ENCODE measurements at places on chromosomes 13 and 19. TPM values are rescaled to one million over a fixed set of nuclear protein-coding genes. Genes with fewer than 3 reads are reported as not detected.

DNA sequence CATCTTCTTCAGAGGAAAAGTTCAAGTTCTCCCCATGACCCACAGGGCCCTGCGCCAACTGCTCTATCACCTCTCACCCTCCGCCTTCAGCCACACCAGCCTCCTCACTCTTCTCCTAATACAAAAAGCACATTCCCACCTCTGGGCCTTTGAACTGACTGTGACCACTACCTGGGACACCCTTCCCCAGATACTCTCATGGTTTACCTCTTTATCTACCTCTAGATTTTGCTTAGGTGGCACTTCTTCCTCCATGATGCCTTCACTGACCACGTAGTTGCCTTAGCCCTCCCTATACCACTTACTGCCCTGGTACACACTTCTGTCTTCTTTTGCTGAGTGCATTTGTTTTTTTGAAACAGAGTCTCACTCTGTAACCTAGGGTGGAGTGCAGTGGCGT is 3.9 kb upstream of the SYCE2 start:
- H3K27me3 ChIP-seq, result no peaks in the 10 kb centered on the region
- H3K27ac ChIP-seq, result no peak overlapping the region
- H3K4me1 ChIP-seq, result no peaks in the 10 kb centered on the region
- DNase-seq, result no peak

DNA sequence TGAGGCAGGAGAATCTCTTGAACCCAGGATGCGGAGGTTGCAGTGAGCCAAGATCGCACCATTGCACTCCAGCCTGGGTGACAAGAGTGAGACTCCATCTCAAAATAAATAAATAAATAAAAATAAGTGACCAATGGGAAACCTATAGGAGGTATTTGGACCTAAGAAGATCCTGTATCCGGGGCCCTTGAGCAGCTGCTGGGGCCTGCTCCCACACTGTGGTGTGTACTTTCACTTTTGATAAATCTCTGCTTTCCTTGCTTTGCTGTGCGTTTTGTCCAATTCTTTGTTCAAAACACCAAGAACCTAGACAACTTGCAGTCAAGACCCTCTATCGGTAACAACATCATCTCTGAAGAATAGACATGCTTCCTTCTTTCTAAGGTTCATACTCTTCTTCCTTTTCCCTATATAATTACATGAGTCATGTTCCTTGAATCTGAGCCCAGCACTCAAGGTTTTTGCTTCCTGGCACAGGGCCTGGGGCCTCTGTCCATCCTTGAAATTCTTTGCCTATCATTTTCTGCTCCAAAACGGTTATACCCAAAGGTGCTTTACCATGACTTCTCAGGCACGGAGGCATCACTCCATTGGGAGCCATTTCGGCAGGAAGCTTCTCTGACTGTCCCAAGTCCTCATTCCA is 14.2 kb upstream of the PNMA8C start:
- no peaks in the 10 kb centered on the region for H3K27me3 ChIP-seq
- DNase-seq, result peak; percentile 62
- no peak overlapping the region for H3K4me3 ChIP-seq

DNA sequence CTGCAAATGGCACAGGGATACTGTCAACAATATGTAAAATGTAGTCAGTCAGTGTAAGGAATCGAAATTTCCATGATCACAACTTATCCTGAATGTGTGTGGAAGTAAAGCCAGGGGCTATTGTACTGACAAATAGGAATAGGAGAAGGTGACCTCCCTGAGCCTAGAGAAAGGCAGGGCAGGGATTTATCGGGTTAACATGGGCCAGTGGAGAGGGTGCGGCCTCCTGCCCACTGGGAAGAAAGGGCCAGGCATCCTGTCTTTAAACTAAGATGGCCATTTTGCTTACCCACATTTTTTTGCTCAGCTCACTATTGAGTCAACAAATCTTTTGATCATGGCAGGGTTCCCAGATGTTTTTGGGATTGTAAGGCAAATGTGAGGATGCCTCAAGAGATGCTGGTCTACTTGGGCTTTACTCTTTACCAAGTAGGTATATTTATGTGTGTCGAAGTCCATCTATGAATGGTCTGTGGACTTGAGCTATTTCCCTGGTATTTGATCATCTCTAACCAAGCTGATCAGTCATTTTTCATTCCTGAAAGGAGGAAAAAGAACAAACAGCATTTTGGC is 116.6 kb upstream of the RNF113B start:
- no peak overlapping the region for H3K4me3 ChIP-seq
- H3K27me3 ChIP-seq, result no peaks in the 10 kb centered on the region
- no peaks in the 10 kb centered on the region for H3K36me3 ChIP-seq

DNA sequence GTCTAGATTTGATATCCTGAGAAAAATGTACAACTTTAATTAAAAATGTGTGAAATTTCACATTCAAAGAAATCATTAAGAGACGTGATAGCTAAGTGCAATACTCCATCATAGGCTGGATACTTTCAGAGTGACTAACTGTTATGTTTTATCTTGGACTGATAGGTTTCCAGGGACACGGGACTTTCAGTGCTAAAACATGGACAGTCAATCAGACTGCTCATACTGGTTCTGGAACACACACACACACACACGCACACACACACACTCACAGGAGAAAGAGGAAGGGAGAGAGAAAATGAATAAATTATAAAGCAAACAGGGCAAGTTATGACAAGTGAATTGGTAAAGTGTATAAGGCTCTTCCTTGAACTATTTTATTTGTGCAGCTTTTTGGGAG is 955.9 kb downstream of the SLITRK5 start:
- H3K27ac ChIP-seq, result no peak overlapping the region
- no peak overlapping the region for H3K4me3 ChIP-seq
- no peaks in the 10 kb centered on the region for H3K36me3 ChIP-seq
- no peaks in the 10 kb centered on the region for H3K4me1 ChIP-seq
- DNase-seq, result no peak

GRCh38 chr19:46413262-46414031 is at the start of gene CCDC8:
CCDC8 (minus strand) TSS chr19:46413564; CDS start chr19:46412810, 754 bp downstream.
- H3K27ac ChIP-seq, result peak within 1 kb of the TSS; percentile 88
- H3K27me3 ChIP-seq, result no peaks in the 10 kb centered on the region
- H3K4me3 ChIP-seq, result peak within 1 kb of the TSS; percentile 80
- peak; percentile 98 for DNase-seq
- peaks cover 49% of the 10 kb centered on the region for H3K4me1 ChIP-seq
- peaks cover 5% of the 10 kb centered on the region for H3K36me3 ChIP-seq

DNA sequence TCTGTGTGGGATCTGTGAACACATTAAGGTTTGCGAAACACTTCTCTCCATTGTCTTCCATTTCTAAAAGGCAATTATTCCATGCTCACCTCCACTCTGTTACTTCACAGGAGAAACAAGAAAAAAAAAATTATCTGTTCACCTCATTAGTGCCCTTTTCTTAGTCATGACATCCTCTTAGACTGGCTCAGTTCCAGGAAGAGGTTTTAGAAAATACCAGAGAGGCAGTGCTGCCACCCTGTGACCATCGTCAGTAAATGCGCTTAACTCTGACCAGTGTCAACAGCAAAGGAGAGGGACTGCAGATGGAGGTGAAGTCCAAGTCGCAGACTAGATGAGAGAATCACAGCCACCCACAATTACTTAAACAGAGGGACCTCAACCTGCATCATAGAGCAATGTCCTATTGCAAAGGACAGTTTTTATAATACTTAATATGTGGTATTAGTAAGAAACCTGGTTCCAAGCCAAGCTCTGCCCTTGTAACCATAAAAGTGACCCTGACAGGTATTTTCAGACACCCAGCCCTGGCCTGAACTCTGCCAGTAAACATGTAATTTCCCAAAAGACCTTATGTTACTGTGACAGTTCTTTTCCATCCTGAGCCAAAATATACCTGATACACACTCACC is 19.4 kb downstream of the CEACAM21 start:
- H3K36me3 ChIP-seq, result no peaks in the 10 kb centered on the region
- H3K27me3 ChIP-seq, result no peaks in the 10 kb centered on the region
- H3K4me1 ChIP-seq, result no peaks in the 10 kb centered on the region

- H3K36me3 ChIP-seq, result no peaks in the 10 kb centered on the region
- no peak overlapping the region for H3K4me3 ChIP-seq
- H3K4me1 ChIP-seq, result no peaks in the 10 kb centered on the region
- DNase-seq, result no peak
- H3K27ac ChIP-seq, result no peak overlapping the region
- peaks cover 69% of the 10 kb centered on the region for H3K27me3 ChIP-seq
These were observed 54.7 kb upstream of the F7 start for GRCh38 chr13:113050734-113051431.

- peak overlapping the region; percentile 98 for H3K27ac ChIP-seq
- no peaks in the 10 kb centered on the region for H3K36me3 ChIP-seq
- H3K4me1 ChIP-seq, result peaks cover 40% of the 10 kb centered on the region
- peak; percentile 88 for DNase-seq
These were observed 10.4 kb upstream of the JUND start for GRCh38 chr19:18291590-18292461.

- H3K36me3 ChIP-seq, result no peaks in the 10 kb centered on the region
- H3K4me1 ChIP-seq, result no peaks in the 10 kb centered on the region
- H3K4me3 ChIP-seq, result no peak overlapping the region
- no peak overlapping the region for H3K27ac ChIP-seq
These were observed 1.3 kb upstream of the CEACAM20 start for GRCh38 chr19:44530777-44531176.

GRCh38 chr19:7561325-7561724 is 25.8 kb downstream of the PNPLA6 start:
- H3K27me3 ChIP-seq, result no peaks in the 10 kb centered on the region
- H3K4me3 ChIP-seq, result no peak overlapping the region
- no peak for DNase-seq

DNA sequence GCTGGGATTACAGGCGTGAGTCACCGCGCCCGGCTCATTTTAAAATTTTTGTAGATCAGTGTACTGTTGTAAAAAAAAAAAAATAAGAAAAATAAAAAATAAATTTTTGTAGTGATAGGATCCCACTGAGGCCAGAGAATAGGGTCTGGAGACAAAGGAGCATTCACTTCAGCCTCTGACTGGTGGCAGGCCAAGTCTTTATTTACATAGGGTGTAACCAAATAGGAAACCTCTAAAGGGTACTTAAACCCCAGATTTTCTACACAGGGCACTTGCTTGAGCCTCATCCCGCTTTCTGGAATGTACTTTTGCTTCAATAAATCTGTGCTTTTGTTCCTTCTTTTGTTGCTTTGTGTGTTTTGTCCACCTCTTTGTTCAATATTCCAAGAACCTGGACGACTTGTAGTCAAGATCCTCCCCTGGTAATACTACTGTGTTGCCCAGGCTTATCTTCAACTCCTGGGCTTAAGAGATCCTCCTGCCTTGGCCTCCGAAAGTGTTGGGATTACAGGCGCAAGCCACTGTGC is 2.1 kb upstream of the PDCD2L start:
- H3K36me3 ChIP-seq, result peaks cover 31% of the 10 kb centered on the region
- no peaks in the 10 kb centered on the region for H3K27me3 ChIP-seq
- no peak overlapping the region for H3K27ac ChIP-seq
- H3K4me1 ChIP-seq, result peaks cover 6% of the 10 kb centered on the region
- DNase-seq, result no peak

DNA sequence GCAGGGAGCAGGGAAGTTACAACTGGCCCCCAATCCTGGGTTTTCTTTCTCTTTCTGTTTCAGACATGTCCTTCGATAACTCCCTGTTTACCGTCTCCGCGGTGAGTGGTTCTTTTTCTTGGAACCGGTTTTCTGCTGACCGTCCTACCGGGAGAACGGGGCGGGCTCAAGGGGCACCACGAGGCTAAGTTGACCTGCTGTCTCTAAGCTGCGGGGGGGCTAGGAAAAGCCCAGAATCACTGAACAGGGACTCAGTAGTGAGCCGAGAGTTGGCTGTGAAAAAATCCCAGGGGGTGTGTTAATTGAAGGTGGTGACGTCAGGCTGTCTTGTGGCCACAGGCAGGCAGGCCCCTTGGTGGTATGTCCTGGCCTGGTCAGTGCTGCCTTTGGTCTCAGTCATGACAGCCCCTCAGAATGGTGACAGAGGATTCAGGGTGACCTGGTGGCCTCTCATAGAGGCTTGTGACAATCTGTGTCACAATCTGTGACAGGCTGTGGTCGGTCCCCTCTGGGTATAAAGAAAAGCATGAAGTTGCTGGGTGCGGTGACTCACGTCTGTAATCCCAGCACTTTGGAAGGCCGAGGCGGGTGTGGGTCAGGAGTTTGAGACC is 8.1 kb upstream of the CARM1 start:
- no peak overlapping the region for H3K4me3 ChIP-seq
- H3K27me3 ChIP-seq, result no peaks in the 10 kb centered on the region
- DNase-seq, result no peak
- no peak overlapping the region for H3K27ac ChIP-seq

DNA sequence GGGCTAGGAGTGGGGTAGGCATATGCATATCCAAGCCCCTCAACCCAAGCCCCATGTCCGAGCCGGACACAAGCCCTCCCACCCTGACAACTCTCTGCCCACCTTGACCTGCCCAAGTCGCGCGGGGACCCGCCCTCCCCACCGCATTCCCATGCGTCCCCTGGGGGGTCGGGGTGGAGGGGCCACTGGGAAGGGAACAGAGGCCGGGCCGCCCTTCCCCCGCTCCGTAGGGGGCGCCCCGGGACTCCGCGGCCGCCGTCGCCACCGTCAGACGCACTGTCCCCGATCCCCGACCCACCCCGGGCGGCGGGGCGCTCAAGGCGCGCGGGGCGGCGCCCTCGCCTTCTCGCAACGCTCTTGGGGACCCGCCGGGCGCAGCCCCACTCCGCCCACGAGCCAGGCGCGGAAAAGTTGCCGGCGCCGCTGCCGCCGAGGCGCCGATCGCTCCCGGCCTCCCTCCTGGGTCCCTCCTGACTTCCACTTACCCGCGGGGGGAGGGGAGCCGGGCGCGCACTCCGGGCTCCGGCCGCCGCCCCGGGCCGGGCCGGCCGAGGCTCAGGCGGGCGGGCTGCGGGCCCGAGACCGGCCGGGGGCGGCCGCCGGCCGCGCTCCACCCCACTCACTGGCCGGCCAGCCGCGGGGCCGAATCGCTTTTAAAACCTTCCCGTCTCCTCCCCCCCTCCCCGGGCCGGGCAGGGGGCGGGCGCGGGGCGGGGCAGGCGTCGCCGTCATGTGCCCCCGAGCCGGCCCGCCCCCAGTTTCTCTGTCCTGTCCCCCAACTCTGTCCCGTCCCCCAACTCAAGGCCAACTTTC is 34.4 kb upstream of the NANOS3 start:
- no peaks in the 10 kb centered on the region for H3K36me3 ChIP-seq
- no peaks in the 10 kb centered on the region for H3K27me3 ChIP-seq
- DNase-seq, result peak; percentile 76
- peak overlapping the region; percentile 81 for H3K4me3 ChIP-seq

DNA sequence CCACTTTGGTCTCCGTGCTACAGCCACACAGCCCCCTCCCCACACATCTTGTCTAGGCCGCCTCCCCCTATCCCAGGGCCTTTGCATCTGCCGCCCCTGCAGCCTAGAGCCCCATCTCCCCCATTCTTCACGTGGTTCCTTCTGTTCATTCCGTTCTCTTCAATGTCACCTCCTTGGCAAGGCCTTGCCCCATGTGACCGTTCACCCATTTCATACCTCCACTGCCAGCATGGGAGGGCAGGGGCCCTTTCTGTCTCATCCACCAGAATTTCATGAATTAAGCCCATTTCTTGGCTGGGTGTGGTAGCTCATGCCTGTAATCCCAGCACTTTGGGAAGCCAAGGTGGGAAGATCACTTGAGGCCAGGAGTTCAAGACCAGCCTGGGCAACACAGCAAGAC is 15.7 kb upstream of the HNRNPM start:
- no peaks in the 10 kb centered on the region for H3K4me1 ChIP-seq
- no peak for DNase-seq
- H3K27ac ChIP-seq, result no peak overlapping the region
- no peaks in the 10 kb centered on the region for H3K27me3 ChIP-seq

- H3K27me3 ChIP-seq, result no peaks in the 10 kb centered on the region
- DNase-seq, result peak; percentile 26
- peaks cover 33% of the 10 kb centered on the region for H3K4me1 ChIP-seq
These were observed 357.8 kb downstream of the DCT start for GRCh38 chr13:94121686-94122085.

Gene IGFL3
- total RNA-seq, result not detected

Gene ZNF738
- 27.2 TPM for total RNA-seq

Gene ONECUT3
- total RNA-seq, result not detected

Gene PLK5
- total RNA-seq, result not detected

Gene MIR17HG
- total RNA-seq, result 13.7 TPM

Gene HCST
- 4.5 TPM for total RNA-seq

Gene RFPL4A
- total RNA-seq, result not detected

Gene ZNF763
- 0.24 TPM for total RNA-seq

Gene SLC27A5
- 24.1 TPM for total RNA-seq

Gene DOHH
- total RNA-seq, result 19.0 TPM

Measured in A673 (cell line).